Right cardiac atrium (tissue), 5 donors: ENCODE measurements at places on chromosomes 2 and 18. TPM values are rescaled to one million over a fixed set of nuclear protein-coding genes. Genes with fewer than 3 reads are reported as not detected.

- no peak for DNase-seq
Measured at GRCh38 chr2:238295144-238296112, 7.0 kb upstream of the PER2 start.

DNA sequence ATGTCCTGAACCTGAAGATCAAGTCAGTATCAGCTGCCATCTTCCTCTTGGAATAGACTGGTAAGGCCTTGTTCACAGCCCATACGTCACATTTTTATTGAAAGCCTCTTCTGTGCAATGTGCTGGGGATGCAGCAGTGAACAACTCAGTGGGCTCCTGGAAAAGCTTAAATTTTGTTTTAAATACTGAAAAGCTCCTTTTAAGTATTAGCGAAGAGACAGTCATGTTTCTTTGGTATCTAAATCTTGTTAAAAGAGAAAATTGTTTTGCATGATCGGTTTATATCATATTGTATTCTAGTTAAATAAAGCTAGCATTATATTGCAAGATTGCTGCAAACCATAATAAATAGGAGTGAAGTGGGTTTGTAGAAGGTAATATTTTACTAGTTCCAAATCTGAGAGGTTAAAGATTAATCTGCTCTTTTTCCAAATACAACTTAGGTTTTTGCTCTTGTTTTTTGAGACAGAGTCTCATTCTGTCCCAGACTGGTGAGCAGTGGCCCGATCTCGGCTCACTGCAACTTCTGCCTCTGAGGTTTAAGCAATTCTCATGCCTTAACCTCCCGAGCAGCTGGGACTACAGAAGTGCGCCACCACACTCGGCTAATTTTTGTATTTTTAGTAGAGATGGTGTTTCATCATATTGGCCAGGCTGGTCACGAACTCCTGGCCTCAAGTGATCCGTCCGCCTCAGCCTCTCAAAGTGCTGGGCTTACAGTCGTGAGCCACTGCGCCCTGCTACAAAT lies 1.6 kb upstream of the RMDN2 start:
- DNase-seq: no peak

Gene TEX44
- total RNA-seq: not detected

DNA sequence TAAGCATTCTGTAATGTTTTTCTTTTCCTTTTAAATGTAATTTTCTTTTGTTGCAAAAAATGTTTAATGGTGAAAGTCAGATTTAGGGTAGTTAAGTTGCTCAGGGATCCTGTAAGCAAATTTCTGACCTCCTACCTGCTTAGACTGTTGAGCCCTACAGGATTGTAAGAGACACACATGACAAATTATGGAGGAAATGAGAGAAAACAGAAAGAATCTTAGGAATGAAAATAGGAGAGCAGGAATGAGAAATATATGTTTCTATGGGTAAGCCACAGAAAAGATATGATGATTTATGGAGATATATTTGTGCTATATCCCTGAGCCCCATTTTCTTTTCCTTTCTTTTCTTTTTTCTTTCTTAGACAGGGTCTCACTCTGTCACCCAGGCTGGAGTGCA lies 28.3 kb downstream of the CYBRD1 start:
- no peak for DNase-seq

Gene UGT1A5
- not detected for total RNA-seq

- DNase-seq: no peak
Measured at GRCh38 chr2:16284941-16285625, 344.7 kb downstream of the MYCN start.
